Right atrium auricular region (tissue), 2 donors: ENCODE measurements at places on chromosomes 4 and X. TPM values are rescaled to one million over a fixed set of nuclear protein-coding genes. Genes with fewer than 3 reads are reported as not detected.

The UCP1 gene
- 0.28 TPM for total RNA-seq

The NHSL2 gene
- 9.3 TPM for total RNA-seq

The TNIP3 gene
- not detected for total RNA-seq

The NEIL3 gene
- total RNA-seq = 0.52 TPM

- DNase-seq = no peak
Observed at GRCh38 chr4:84378983-84379382, 120.1 kb downstream of the NKX6-1 start.

DNA sequence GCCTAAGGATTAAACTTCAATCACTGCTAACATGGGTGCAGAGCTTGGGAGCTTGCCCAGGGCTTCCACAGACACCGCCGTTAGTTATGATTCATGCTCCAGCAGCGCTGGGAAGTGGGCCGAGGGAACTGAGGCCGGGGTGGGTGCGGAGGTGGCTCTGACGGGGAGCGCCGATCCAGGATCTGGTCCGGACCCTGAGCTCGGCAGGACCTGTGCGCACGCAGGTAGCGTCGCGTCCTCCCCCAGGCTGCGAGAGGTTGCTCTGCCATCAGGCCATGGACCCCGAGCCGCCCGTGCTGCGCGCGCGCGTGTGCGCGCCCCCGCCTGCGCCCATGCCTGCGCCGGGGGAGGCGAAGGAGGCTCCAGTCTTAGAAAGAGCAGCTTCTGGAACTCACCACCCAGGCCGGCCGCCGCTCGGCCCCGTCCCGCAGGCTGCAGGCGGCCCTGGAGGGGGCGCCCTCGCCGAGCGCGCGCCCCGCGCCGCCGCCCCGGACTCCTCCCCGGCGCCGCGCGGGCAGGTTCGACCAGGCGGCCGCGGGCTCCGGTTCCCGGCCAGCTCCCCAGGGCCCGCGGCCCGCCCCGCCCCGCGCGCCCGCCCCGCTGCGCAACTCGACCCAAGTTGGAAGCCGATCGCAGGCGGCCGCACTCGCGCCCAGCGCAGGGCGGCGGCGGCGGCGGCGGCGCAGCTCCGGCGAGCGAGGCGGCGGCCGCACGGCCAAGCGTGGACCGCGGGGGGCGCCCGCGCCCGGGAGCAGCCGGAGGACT lies 732 bp upstream of the ADRA2C start:
- no peak for DNase-seq

- DNase-seq = no peak
Observed at GRCh38 chr4:14671146-14671545, 331.1 kb upstream of the CPEB2 start.

DNA sequence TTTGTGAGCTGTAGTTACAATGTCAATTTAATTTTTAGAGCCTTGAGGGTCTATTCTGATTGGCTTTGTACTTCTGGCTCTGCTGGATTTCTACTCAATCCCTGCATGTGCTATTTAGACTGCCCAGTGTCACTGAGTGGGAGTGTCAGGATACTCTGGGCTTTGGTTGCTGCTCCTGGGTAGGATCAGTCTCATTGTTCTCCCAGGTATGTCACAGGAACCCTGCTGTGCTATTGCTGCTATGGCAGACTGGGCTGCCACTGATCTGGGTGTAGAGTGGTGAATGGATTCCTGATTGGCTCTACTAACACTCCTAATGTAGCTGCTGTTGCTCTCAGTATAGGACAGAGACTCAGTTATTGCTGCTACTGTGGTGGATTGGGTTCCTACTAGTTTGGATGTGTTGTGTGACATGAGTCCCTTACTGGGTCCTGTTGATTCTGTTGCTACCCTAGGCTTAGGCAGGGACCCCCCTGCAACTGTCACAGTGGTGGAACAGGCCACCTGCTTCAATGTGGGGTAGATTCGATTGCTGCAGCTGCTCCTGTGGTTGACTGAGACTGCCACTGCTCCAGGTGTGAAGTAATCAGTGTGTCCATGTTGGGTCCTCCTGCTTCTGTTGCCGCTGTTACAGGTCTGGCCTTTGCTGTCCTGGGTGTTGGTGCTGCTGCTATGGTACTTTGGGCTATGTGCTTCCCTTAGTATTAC lies 707.8 kb upstream of the AMOT start:
- no peak for DNase-seq

DNA sequence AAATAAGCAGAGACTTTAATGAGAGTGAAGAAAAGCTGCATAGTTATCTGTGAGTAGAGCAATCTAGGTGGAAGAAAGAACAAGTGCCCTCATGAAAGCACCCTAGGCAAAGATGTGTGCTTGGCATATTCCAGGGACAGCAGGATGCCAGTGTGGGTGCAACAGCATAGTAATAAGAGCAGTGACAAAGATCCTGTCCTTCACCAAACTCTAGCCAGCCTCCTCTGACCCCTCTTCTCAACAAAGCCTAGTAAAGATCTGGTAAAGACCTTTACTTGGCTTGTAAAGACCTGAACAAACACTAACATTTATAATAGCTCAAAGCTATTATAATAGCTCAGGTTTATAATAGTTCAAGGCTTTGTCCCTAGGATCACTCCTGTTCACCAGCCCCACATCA lies 735.4 kb downstream of the PCDH7 start:
- DNase-seq = no peak

- peak; percentile 78 for DNase-seq
Observed at GRCh38 chr4:15002659-15003400, 549 bp downstream of the CPEB2 start.

GRCh38 chrX:150239946-150240642 lies 123.0 kb upstream of the MAMLD1 start:
- peak; percentile 43 for DNase-seq

- no peak for DNase-seq
Observed at GRCh38 chr4:140078366-140078765, 75.6 kb downstream of the MAML3 start.

DNA sequence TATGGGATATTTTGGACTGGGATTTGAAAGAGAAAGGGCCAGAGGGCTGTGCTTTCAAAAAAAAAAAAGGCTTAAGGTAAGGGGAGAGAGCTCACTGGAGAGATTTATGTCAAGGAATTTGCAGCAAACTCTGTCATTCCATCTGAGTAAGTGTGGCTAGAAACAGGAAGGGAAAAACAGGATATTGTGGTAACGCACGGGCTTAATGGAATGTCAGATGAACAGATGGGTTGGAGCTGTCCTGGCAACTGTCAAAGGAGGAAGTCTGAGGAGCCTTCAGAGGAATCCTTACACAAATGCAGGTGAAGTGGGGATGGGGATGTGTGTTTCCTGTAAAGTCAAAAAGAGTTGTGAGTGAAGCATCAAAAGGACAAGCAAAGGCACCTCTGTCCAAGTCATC lies 15.1 kb upstream of the NKX3-2 start:
- no peak for DNase-seq
